ENCODE measurements at places on chromosomes 2 and 18.
A peak's percentile ranks its signal among the peaks of the same experiment; 100 is the strongest.

DNA sequence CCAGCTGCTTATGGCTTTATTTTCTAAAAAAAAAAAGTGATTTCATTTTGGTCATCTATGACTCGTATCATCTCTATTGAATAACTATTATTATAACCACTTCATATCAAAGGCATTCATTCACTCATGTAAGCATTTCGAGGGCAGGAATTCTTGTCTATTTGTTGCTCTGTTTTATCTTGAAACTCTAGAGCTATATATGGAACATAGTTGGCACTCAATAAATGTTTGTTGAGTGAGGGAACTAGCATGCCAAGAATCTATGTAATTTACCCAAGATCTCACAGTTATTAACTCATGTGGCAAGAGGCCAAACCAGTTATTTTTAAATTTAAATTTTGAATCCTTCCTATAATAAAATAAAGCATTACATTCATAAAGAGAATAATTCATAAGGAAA, 470.1 kb downstream of the TMX3 start:
- no peak for DNase-seq

GRCh38 chr2:46434851-46435273, 44.5 kb upstream of the TMEM247 start:
- DNase-seq, result no peak

- no peak for DNase-seq
Measured at GRCh38 chr2:95012881-95013550, 12.5 kb upstream of the MAL start.

DNA sequence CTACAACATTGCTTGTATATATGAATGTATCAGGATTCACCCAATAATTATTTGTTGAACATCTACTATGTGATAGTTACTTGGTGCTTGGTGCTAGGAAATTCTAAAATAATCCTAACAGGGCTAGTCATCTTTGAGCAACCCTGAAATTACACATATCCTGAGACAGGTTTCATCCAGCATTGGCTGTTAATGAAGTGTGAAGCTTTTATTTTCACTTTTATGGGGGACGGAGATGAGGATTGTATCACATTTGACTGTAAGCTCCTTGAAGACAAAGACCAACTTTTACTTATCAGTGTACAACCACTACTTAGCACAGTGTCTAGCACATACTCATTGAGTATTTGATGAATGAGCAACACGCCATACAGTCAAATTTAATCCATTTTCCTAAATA, 6.8 kb upstream of the GALM start:
- no peak for DNase-seq

DNA sequence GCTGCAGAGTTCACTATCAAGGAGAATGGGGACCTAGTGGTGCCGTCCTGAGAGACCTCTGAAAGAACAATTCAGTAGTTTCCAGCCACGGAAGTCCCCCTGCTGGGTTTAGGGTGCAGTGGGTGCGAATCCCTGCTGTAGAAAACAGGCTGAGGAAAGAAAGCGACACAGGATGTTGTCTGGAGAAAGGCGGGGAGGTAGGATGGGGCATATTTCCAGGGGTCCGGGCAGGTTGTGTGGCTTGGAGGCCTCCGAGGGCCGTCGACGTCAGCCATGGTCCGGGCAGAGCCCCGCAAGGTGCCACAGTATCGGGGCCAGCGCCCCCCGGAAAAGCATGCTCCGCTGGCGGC, 807 bp upstream of the CREB1 start:
- peak; percentile 39 for DNase-seq

DNA sequence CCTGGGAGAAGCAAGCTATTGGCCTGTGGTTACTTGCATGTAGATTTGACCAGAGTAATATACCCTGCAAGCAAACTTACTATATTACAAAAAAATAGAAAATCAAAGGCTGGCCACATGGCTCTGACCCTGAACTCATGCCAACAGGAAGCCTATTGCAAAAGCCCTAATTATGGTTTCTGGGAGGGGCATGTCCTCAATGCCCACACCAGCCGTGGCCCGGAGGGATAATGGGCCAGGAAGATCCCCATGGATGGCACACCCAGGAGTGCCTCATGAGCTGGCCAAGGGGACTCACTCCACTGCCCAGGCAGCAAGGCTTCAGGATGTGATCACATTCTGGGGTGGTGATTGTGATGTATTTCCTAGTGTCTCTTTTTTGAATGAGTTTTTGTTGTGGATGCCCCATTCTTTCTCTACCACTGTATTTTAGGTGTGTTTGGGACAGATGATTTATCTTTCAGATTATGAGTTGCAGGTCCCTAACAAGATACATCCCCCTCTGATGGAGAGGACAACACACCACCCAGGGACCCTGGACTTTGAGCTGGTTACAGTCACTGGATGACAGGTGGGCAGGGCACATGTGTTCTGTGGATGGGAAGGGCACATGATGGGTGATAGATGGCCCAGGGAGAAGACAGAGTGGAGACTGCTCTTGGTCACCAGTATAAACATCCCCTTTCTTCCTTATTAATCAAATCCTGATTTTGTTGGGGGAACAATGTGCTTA, 18.7 kb upstream of the TFCP2L1 start:
- no peak for DNase-seq

GRCh38 chr2:26460613-26461031, 17.3 kb downstream of the OTOF start:
- no peak for DNase-seq

DNA sequence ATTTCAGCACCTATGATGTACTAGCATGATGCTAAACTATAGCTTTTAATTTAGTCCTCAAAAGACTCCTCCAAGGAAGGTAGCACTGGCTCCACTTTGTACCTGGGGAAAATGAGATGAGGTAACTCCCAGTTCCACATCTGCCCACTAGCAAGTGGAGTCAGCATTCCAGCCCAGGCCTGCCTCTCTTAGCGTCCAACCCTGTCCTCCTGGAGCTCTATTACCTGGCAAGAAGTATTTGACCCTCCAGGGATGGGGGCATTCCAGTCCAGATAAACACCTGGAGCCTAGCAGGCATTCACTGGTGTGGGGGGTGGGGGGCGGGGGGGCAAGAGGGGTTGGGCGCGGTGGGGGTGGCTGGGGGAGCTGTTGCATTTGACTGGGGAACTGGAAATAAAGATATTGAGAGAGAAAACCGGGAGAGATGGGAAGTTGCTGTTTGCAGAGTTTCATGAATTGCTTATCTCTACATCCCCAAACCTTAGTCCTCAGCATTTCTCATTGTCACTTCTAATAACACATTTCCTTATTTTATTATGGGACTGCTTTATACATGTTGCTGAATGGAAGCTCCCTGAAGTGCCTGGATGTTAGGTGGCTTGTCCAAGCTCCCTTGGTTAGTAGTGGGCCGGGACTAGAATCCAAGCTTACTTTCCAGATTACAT, 22.0 kb upstream of the FZD5 start:
- no peak for DNase-seq

- no peak for DNase-seq
Measured at GRCh38 chr2:28539118-28539541, 43.3 kb downstream of the PLB1 start.

GRCh38 chr2:160427629-160428404, 65.8 kb downstream of the RBMS1 start:
- no peak for DNase-seq

DNA sequence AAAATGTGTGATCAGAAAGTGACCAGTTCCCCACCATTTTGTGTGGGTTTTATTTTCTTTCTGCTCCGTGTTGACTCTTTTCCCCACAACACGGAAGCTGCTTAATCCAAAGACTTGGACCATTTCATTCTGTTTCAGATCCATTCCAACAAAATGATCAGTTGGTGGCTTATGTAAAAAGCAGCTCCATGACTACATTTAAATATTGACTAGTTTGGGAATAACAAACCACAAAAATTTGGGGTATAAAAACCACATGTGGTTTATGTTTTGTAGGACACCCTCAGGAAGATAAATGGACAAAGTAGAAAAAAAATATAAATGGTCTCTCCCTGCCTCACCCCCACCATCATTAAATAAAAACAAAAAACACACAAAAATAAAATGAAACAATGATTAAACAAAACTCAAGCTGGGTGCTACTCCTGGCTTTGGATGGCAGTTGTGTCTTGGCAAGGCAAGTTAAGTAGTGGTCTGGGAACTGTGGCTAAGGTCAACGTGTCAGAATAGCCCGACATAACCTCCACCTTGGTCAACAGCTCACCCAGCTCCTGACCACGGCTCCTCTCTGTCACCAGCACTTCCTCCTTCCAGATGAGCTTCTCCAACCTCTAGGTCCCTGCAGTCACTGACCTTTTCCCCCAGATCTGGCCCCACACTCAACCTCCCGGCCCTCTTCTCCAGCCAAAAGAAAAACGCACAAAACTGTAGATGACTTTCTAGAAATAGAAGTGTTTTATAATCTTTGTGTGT, 12.8 kb upstream of the WIPF1 start:
- no peak for DNase-seq

GRCh38 chr2:62831729-62832128, 126.2 kb downstream of the EHBP1 start:
- no peak for DNase-seq

DNA sequence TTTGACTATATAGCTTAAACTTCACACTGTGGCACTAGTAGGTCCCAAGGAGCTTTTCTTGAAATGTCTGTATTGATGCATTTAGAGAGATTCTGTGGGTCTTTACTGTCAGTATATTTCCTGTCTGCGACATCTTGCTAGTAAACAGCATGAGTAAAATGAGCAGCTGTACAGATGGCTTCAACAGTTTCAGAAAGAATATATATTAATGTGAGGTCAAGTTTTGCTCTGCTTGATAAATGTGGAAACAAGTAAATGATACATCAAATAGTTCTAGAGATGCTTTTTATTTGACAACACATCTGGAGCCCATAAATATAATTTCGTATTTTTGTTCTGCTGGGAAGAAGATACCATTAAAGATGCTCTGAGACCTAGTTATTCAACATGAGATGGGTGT, 310.9 kb upstream of the COL3A1 start:
- DNase-seq, result no peak

- no peak for DNase-seq
Measured at GRCh38 chr18:3966642-3967358, 488.3 kb downstream of the DLGAP1 start.

- DNase-seq, result no peak
Measured at GRCh38 chr18:68472701-68473295, 242.1 kb downstream of the TMX3 start.

- DNase-seq, result no peak
Measured at GRCh38 chr18:23225503-23225902, 90.2 kb downstream of the CABLES1 start.

DNA sequence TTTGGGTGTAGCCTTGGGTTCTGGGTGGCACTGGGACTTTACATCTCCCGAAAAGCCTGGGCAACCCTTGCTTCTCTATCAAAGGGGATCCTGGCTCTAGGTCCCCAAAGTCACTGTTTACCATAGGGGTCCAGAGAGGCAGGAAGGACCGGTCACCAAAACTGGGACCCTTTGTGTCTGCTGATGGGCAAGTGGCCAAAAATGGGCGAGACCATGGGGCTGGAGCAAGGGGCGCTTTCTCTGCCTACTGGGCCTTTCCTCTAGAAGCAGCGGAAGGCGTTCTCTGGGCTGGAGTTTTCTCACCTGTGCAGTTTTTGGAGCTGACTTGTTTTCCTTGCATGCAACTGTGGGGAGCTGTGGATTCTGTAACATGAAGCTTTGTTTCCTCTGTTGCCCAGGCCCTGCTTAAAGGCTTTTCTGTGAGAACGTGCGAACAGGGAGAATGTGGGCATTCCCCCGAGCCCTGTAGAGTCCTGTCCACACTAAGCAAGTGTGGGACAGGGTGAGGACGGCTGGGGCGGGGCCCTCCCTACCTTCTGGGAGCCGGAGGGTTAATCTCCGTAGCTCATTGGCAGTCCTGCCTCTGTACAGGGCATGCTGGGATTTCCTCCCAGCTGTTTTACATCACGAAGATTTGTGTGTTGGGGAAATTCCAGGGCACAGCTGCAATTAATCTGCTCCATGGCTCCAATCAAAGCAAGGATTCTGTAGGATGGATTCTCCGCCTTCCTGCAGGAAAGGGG, 50.2 kb downstream of the TGOLN2 start:
- no peak for DNase-seq
